Stimulated activated CD8-positive, alpha-beta memory T cell treated with anti-CD3 and anti-CD28 coated beads, Interleukin-2, amount 100 ng/mL, for 1 hour (primary cell): ENCODE measurements at places on chromosomes 6 and 20.

DNA sequence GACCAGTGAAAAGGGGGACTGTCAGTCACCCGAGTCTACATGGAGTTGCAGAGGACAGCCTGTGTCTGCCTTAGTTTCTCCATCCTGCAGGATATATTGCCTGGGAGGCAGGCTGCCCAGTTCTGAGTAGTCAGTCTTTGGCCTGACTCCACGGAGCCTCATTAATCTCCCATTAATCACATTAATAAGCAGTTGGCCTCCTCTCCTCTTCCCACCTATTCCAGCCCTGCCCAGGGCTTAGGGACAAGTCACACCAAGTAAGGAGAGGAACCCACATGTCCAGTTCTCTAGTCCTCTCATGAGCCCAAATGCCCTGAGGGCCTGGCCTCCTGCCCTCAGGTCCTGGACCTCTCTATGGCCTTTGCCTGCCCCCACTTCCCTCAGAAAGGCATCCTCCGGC, 1.3 kb upstream of the MUCL3 start:
- DNase-seq: no peak

GRCh38 chr6:11484441-11484840, 53.1 kb upstream of the TMEM170B start:
- no peak for DNase-seq

- DNase-seq: peak; percentile 18
Measured at GRCh38 chr6:80338201-80338836, 231.8 kb downstream of the BCKDHB start.

GRCh38 chr6:16689788-16690607, 71.3 kb downstream of the ATXN1 start:
- DNase-seq: no peak

DNA sequence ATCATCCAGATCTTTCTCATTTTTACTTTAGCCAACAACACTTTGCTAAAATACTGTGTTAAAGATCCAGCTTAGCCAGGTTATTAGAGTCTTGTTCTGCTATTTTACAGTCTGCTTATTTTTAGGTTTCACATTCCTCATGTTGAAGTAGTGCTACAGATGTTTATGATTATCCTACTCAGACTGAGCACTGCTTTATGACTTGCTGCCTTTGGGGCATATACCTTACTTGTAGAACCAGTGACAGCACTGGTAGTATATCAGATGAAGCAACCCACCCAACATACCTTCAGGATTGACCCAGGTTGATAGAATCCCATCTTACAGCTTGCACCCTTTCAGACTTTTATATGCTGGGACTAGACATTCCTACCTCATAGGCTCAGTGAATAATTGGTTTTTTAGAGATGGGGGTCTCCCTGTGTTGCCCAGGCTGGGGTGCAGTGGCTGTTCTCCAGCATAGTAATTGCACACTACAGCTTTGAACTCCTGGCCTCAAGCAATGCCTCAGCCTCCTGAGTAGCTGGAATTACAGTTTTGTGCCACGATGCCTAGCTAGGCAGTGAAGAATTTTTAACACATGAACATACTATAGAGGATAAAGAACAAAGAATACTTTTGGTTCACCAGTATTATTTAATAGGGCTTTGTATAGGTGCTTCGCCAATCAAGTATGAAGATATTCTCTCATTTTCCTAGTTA, 63.8 kb upstream of the DYNLRB1 start:
- DNase-seq: no peak

- no peak for DNase-seq
Measured at GRCh38 chr6:168961264-168961656, 292.4 kb downstream of the THBS2 start.

DNA sequence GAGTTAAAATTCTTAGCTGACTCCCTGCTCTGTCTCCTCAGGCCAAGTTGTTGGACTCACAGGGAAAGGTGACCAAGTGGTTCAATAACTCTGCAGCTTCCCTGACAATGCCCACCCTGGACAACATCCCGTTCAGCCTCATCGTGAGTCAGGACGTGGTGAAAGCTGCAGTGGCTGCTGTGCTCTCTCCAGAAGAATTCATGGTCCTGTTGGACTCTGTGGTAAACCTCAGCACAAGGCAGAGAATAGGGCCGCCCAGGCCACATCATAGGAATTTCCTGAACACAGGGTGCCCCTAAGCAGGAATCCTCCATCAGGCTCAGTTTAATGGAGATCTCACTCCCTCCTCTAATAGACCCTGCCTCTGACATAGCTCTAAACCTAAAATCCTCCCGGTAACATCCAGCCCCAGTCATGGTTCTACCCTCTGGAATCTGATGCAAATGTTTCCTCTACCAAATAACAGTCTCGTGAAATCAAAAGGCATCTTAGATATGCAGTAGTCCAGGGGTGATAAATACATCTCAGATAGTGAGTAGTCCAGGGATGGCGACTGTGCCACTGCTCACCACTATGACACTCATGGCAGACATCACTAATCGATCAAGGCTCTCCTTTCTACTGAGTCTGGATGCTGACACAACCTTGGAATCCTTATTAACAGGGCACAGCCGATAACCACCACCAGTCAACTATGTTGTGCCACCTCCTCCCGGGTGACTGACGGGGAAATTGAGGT, 18.3 kb downstream of the BPIFB1 start:
- no peak for DNase-seq

DNA sequence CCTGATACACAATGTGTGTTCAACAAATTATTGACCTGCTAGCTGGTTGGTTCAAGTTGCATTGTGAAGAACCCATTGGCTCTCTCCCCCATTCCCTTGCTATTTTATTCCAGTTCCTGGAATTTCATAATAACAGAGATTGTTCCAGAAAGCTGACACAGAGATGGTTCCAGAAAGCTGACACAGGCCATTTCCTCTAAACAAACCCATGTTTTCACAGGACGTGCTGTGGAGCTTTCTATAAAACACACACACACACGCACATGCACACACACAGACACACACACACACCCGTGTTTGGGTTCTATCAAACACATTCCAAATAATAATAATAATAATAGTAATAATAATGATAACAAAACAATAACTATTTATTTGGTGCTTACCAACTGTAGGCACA, 259.1 kb downstream of the CLIC5 start:
- no peak for DNase-seq

- no peak for DNase-seq
Measured at GRCh38 chr20:13008761-13009681, at the start of gene SPTLC3. TSS of gene SPTLC3 (plus strand) at chr20:13008972. CDS start at chr20:13009268, 296 bp downstream.

DNA sequence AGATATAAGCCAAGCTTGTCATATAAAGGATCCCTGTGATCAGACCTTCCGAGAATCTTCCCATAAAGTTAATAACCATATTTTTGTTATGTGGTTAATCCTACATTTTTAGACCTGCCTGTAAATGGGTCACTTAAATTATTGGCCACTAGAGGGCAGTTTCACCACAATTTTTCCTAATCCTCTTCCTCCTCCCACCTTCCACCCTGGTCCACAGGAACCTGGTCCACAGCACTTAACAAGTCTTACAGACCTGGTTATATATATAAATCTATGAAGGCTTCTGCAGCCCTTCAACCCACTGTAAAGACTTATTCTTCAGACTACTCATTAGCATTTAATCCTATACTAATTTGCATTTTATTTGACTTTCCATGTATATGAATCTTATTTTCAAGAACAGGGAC, 28.3 kb downstream of the MRS2 start:
- DNase-seq: no peak

DNA sequence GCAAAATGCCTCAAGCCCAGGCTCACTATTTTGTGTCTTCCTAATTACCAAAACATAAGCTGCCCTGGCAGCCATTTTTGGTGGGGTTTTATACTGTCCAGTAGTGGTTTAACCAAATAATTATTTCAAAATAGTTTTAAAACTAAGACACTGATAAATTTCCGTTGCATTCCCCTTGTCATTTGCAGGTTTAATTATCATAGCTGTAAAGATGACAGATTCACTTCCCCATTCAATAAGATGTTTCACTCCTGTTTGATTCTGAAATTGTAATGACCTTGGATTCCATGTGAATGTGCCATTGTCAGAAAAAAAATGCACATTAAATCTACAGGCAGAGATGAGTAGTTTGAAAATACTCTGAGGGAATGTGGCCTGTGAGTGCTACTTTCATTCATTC, 172.0 kb downstream of the COL9A1 start:
- no peak for DNase-seq

- DNase-seq: no peak
Measured at GRCh38 chr6:52132292-52132691, 44.9 kb upstream of the PKHD1 start.

DNA sequence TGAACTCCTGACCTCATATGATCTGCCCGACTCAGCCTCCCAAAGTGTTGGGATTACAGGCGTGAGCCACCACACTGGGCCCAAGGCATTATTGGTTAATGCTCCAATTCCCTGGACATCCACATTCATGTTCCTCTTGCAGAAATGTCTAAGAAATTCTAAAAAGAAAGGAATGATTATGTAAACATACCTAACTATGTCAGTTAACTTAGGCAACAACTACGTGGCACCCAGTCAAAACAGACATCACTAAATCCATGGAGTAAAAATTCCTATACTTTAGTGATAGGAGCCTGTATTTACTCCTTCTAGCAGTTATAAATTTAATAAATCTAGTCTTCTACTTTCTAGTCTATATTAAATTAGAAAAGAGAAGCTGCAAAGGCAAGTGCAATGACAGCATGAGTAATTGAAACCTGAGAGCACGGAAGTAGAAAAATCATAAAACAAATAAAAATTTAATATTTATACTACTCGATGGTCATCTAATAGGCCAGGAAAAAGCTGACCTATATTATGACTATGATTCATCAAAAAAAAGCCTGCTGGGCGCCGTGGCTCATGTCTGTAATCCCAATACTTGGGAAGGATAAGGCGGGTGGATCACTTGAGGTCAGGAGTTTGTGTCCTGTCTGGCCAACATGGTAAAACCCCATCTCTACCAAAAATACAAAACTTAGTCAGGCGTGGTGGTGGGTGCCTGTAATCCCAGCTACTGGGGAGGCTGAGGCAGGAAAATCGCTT, 4.2 kb downstream of the AHI1 start:
- no peak for DNase-seq

DNA sequence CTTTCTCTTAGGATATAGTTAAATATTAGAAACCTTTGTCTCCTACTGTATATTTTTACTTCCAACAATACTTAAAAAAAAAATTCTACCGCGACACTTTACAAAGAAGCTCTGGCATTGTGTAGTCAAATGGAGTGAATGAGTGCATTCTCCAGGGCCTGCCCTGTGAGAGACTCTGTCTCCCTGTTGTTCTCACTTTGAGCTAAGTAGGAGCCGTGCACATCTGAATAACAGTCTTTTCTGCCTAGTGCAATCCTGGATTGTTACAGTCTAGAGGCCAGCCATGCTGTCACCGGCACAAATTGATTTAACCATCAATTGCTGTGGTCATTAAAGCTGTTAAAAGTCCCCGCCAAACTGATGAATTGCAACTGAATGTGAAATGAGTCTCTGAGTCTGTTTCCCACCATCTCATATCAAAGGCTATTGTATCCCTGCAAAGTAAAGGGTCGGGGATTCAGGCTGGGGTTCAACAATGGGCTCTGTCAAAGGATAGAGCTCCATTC, 156.0 kb downstream of the RFPL4B start:
- no peak for DNase-seq

GRCh38 chr20:38680500-38681306, 43.6 kb upstream of the SLC32A1 start:
- DNase-seq: no peak

DNA sequence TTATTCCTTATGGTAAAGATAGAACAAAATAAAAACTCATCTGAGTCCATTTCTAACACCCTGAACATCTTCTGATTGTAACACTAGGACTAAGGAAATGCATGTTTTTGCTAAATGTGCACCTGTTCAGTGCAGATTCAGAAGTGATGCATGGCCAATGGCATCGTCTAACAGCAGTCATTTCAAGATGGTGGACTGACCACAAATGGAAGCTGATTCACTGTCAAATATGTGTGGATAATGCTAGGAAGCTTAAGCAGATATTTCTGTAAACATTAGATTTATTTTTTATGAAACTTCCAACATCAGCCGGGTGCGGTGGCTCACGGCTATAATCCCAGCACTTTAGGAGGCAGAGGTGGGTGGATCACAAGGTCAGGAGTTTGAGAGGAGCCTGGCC, 394.8 kb downstream of the SAMD5 start:
- no peak for DNase-seq

GRCh38 chr20:63519668-63520503, 679 bp upstream of the PPDPF start:
- peak; percentile 46 for DNase-seq

DNA sequence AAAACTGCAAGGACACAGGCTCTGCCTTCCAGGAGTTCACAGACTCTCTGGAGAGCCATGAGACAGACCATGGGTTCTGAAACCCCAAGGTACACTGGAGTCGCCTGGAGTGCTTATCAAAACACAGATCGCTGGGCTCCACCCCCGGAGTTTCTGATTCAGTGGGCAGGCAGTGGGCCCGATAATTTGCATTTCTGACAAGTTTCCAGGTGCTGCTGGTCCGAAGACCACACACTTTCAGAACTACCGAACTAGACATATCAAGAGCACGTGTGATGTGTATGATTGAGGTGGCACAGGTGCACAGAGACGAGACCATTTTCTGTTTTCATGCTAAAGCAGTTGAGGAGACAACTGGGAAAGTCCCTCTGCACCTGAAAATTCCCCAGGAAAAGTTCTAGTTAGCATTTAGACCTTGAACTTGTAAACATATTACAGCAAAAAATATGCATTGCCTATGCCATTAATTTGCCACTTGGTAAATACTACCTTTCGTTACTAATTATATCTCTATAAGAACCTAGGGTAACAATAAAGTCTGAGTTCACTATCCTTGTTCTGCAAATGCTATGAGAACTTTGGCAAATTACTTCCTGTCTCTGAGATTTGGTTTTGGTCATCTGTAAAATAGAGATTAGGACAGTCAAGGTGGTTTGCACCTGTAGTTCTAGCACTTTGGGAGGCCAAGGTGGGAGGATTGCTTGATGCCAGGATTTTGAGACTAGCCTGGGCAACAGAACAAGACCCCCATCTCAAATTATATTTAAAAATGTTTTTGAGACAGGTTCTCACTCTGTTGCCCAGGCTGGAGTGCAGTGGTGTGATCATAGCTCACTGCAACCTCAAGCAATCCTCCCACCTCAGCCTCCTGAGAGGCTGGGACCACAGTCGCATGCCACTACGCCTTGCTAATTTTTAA, 14.3 kb upstream of the PIM1 start:
- no peak for DNase-seq

DNA sequence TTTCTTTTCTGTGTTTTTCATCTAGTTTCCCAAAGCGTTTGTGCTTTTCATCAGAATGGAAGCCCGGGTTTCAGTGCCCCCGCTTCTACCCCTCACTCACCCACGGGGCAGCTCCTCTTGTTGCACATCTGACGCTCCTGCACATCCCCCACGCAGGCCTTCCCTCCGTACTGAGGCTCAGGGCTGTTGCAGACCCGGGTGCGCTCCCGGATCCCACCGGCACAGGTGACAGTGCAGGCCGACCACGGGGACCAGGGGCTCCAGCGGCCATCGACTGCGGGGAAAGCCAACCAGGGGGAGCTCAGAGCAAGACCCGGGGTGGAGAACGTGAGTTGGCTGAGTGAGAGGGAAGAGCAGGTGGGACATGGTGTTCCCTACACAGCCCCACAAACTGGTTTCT, 19.0 kb downstream of the THBS2 start:
- DNase-seq: no peak

- DNase-seq: no peak
Measured at GRCh38 chr6:144474290-144474689, 189.2 kb downstream of the UTRN start.

- DNase-seq: no peak
Measured at GRCh38 chr20:50930139-50930975, 880 bp downstream of the ADNP start.
